Stomach (tissue), 19 donors: ENCODE measurements at places on chromosomes 5 and 9.

DNA sequence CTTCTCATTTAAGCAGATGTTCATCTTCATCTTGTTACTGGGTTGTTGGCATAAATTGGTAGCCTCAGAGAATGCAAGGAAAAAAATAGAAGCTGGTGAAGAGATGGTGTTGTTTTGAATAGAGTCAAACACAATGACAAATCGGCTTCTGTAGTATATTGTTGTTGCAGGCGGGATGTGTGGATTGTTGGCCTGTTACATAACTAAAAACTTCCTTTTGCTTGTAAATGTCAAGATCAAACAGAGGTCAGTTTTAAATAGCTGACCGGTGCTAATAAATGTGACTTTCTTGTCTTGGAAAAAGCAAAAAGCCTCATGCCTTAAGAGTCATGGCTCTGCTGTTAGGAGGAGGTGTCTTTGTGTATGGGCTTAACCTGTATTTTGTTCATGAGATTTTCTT, 59.2 kb downstream of the CCDC192 start:
- DNase-seq = no peak

GRCh38 chr5:43104057-43104456, 16.7 kb upstream of the ZNF131 start:
- DNase-seq = no peak

- DNase-seq = no peak
These were observed 63.9 kb upstream of the VLDLR start for GRCh38 chr9:2557693-2558092.

- DNase-seq = no peak
These were observed 55.2 kb downstream of the NTNG2 start for GRCh38 chr9:132216861-132217619.
